Activated CD4-positive, alpha-beta T cell treated with anti-CD3 and anti-CD28 coated beads, Interleukin-2, Interleukin-6, amounts not matched to agents 100 ng/mL and 50 ng/mL, durations not matched to agents 16 hours and 8 hours (primary cell): ENCODE measurements at places on chromosomes 11 and 22.

- DNase-seq: peak; percentile 47
Measured at GRCh38 chr11:112118176-112118575, 31.5 kb downstream of the SDHD start.

- no peak for DNase-seq
Measured at GRCh38 chr11:45573728-45574127, 91.7 kb downstream of the CHST1 start.

- no peak for DNase-seq
Measured at GRCh38 chr22:18042685-18043084, 18.3 kb upstream of the MICAL3 start.

- no peak for DNase-seq
Measured at GRCh38 chr11:67366546-67366945, 6.9 kb downstream of the CLCF1 start.

- no peak for DNase-seq
Measured at GRCh38 chr22:39592081-39593065, 21.8 kb downstream of the CACNA1I start.

GRCh38 chr22:22185217-22185616 lies 59.4 kb upstream of the VPREB1 start:
- DNase-seq: no peak

- no peak for DNase-seq
Measured at GRCh38 chr11:73477518-73477917, 101.3 kb downstream of the RELT start.

DNA sequence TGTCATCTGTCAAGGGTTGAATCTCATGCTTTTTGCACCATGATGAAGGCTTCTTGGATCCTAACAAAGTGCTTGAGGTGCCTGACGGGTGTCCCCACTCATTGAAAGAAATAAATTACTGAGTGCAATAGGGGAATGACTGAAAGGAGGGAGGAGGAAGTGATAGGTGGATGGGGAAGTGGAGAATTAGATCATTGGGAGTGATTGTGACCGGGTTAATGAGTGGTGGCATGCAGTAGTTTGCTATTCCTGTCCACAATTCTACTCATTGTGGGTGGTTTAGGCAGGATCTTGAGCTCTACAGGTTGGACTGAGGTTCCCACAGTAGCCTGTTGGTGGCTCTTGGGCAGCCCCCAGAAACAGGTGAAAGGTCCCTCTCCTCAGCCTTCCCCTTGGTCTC lies 44.3 kb downstream of the THAP12 start:
- DNase-seq: no peak

DNA sequence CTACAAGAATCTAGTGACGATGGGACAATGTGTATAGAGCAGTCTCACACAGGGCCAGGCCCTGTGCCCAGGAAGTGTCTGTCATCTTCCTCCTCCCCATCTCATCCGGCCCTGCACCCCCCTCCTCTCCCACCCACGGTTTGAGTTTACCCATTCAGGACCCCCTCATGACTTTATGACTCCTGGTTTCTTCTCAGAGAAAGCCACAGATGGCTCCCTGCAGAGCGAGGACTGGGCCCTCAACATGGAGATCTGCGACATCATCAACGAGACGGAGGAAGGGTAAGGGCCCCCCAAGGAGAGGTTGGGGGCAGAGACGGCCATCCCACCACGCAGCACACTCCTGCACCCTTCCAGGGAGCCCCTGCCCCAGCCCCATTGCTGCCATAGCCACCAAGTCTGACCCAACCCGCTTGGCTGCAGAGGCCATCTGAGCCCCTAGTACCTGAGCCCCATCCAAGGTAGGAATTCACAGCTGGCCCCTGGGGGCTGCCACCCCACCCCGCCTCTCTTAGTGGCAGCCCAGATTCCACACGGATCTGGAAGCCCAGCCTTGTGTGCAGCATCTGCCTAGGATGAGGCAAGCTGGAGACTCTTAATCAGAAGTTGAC lies 18.1 kb downstream of the TOM1 start:
- no peak for DNase-seq

GRCh38 chr11:59673291-59673690 lies 4.5 kb upstream of the PATL1 start:
- DNase-seq: no peak

GRCh38 chr22:29641042-29641699 lies 37.7 kb downstream of the NF2 start:
- no peak for DNase-seq

DNA sequence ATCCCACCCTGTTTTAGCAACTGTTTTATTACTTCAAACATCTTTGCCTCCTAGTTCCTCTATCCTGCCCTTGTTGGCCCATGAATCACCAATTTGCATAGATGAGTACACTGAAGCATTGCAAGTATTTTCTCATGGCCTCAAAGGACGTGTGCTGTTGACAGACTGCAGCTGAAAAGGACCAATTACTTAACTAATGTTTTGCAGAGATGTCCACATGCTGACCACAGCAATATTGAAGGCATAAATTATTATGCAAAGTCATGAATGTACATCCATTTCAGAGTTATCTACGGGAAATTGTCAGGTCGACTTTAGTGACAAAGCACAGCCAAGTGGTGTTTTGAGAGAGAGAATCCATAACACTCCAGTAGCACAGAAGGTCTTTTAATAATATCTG lies 64.8 kb downstream of the CADM1 start:
- DNase-seq: no peak
